HT-29 (cell line): ENCODE measurements at places on chromosomes 2 and 18.

DNA sequence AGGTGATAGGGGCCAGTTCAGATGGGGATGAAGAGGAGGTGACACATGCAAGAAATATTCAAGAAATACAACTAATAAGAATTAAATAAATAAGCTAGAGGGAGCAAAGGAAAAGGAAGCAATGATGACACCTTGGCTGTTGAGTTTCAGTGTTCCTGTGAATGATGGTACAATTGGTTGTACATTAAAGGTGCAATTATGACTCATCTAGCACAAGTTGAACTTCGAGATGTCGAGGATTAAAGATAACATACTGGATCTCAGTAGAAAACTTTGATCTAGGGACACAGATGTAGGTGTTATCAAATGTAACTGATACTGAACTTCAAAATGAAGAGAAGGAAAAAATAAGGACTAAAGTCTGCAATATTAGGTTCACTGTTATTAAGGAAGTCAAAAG is 760.6 kb upstream of the CHAC2 start:
- no peak for DNase-seq

GRCh38 chr18:67192535-67192934 is 324.0 kb downstream of the DSEL start:
- no peak for DNase-seq

- no peak for DNase-seq
Observed at GRCh38 chr2:34656632-34657031, 1057.5 kb upstream of the FAM98A start.

DNA sequence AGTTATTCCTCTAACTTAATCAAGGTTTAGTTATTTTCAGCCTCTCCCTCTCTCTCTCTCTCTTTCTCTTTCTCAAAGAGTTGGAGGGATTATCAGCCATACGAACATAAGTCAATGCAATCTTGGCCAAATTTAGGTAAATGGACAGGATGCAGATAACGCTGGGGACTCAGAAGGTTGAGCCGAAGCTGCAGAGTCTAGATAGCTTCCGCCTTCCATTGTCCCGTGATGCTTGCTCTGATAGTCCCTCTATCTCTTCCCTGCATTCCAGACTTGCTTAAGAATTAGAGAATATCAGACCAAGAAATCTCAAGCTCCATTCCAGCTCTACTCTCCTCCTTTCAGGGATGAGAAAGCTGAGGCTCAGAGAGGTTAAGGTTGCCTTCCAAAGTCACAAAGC is 502.8 kb upstream of the TNP1 start:
- DNase-seq: no peak

DNA sequence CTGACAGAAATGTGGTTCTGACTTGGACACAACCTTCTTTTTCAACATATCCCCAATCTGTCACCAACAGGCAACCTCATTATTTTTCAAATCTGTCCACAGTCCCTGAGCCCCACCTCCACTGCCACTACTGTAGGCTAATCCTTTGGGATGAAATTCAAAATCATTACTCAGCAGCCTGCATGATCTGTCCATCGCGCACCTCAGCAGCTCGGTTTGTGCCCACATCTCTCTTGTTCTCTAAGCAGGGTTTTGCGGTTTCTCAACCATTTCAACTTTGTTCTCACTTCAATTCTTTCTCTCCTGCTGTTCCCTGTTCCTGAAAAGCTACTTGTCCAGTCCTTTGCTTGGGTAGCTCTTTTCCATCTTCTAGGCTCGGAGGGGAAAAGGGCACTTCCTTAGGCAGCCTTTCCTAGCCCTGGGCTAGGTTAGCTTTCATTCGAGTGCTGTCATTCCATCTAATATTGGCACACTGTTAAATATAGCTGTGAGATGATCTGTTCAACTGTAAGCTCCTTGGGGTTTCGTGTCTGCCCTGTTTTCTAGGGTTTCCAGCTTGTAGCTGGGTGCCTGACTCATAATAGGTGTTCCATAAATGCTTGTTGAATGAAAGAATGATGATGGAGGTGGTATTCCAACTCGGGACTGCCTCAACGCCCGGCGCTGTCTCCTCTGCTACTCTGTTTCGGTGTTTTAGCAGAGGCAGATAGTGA is 653 bp upstream of the ANKAR start:
- DNase-seq: no peak

DNA sequence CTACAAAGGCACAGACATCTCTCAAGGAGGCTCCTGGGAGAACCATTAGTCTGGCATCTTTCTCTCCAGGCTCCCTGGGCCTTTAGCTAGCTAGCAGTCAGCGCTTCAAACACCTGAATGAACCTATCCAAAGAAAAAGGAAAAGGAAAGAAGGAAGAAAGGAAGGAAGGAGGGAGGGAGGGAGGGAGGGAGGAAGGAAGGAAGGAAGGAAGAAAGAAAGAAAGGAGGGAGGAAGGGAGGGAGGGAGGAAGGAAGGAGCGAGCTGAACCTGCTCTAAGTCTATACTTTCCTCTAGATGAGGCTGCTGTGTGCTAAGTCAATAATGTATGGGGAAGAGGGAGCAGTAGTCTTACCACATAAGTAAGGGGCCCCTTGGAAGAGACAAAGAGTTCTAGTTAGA is 5.1 kb upstream of the BCL11A start:
- DNase-seq: no peak

DNA sequence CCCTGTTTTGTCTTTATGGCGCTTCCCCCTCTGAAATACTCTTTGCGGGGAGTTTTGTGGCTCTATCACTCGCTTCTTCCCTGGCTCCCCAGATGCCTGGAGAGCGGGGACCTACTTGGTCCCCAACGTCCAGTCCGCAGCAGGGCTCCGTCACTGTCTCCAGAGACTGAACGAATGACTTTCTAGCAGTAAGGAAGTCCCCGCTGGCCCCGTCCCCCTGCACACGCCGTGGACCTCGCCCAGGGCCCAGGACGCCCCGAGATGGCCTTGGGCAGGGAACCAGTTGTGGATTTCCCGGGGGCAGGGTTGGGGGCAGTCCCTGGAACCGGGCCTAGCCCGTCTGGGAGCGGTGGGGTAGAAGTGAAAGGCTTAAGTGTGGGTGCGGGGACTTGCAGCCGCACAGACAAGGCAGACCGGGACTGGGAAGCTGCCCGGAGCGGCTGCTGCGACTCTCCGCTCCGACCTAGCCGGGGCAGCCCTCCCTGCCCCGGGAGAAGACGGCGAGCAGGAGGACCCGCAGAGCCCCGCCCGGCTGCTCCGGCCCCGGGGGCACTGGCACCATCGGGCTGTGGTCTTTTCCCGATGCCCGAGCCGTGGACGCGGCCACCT is 821 bp upstream of the EPHA4 start:
- DNase-seq: peak; percentile 33

- DNase-seq: peak; percentile 71
Observed at GRCh38 chr2:46657042-46657504, 177.7 kb downstream of the TMEM247 start.

- DNase-seq: no peak
Observed at GRCh38 chr2:72031346-72032110, 116.1 kb downstream of the CYP26B1 start.

DNA sequence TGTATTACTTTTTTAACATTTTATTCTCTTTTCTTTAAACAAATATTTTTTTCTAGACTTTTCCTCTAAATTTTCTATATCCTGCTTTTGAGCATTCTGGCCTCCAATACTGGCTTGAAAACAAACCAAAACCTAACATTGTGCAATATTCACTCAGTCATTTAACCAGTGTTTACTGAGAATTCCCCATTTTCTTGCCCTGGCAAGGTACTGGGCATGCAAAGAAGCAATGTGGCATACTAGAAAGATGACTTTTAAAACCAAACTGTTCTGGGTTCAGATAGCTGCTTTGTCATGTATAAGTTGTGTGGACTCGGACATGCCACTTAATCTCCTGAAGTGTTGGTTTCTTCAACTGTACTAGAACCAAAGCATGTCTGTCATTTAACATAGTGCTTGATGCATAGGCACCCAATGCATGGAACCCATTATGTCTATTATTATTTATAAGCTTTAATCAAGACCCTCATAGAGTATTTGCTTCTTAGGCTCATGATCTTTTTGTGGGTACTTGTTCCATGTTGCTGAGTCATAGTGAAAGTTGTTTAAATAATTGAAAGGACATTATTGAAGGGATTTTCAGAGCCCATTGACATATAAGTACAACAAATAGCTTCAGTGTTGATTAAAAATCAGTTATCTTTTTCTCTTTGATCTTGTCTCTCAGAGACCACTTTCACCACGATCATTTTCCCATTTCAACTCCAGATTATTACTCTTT is 185.4 kb upstream of the OSR1 start:
- no peak for DNase-seq

- DNase-seq: no peak
Observed at GRCh38 chr2:47564129-47564528, 161.2 kb downstream of the MSH2 start.

GRCh38 chr2:191845876-191846514 is 893 bp downstream of the CAVIN2 start:
- DNase-seq: no peak

- no peak for DNase-seq
Observed at GRCh38 chr18:24443870-24444269, 16.6 kb upstream of the HRH4 start.

- DNase-seq: no peak
Observed at GRCh38 chr2:8966123-8966908, 37.2 kb downstream of the MBOAT2 start.

- no peak for DNase-seq
Observed at GRCh38 chr2:134406736-134407135, 152.9 kb downstream of the MGAT5 start.

DNA sequence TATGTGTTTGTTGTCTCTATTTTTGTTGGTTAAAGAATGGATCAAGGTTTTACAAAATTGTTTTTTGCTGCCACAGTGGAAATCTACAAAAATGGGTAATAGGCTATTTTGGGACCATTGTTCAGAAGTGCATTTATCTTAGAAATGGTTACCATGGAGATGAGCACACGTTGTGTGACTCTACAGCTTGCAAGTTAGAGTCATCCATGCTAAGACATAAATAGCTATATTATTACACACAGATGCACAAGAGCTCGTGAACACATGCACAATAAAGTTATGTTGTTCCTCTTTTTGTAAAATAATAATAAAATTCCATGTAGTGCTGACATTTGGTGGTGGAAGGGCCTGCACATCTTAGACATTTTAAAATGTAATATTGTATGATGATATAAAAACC is 15.5 kb upstream of the DUSP19 start:
- no peak for DNase-seq

DNA sequence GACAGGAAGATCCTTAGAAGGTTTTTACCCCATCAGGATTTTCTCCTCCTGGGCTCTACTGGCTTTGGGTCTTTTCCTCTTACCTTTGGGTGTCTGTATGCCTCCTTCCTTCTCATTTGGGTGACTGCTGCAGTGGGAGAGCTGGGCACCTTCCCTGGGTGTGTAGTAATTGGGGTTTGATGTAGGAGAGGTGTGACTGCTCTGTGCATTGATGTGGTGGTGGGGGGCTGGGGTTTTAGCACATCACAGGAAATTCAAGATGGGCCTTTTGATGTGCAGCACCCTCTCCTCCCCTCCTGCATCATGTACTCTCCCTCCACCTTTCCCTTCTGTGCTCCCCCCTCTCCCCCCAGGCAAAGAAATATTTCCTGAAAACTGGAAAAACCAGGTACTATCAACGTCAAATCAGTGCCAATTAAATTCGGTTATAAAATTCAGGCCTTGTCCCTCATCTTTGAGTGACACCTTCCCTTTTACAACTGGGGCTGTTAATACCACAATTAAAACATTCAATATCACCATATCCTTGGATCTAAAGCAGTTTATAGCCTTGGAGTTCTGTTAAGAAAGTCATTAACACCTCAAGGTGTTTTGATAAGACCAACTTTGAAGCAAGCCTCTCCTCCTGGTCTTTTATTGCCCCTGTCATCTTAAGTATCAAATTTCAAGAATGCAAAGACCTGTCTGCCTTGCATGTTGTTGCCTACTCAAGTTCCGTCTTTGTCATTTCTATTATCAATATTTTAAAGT is 23.3 kb downstream of the EDAR start:
- no peak for DNase-seq

- DNase-seq: no peak
Observed at GRCh38 chr2:205908212-205909183, 177.5 kb downstream of the INO80D start.

GRCh38 chr2:60480089-60480773 is 73.2 kb downstream of the BCL11A start:
- peak; percentile 19 for DNase-seq

DNA sequence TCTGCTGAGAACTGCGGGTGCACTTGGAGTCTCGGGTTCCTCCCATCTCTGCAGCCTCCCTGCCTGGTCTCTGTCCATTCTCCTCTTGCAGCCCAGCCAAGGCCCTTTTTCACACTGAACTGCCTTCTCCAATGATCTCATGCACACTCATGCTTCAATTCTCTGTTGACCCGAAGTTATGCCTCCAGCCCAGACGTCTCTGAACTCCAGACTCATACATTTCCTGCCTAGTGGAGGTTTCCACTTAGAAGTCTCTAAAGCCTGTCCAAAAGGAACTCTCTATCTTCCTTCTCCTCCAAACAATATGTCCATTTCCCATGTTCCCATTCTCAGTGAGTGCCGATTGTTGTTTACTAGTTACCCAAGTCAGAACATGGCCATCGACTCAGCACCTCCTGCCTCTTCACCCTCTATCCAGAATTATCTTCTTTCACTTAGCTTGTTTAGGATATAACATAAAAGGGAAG is 155.2 kb downstream of the IRS1 start:
- DNase-seq: no peak

DNA sequence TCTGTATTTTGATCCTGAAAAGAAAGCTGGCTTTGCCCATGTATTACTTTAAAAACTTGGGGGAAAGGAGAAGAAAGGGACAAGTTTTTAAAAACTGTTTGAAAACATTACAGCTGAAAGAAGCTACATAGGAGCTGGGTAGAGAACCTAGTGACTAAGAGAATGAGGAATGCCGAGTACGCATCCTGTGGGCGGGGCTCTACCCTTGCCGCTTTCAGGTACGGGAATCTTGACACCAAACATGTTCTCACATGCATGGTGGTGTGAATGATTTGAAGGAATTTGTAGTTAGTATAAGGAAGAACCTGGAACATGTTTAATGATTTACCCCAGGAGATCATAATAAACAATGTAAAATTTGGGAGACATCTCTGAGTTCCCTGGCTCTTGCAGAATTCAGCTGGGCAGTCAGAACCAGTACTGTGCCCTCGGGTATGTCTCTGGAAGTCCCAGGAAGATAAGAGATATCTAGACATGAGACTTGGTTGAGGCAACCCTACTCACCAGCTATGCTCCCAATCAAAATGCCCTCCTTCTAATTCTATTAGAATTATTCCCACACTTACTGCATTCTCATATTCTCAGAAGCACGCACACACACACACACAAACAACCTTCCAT is 16.5 kb upstream of the TGFA start:
- peak; percentile 73 for DNase-seq

DNA sequence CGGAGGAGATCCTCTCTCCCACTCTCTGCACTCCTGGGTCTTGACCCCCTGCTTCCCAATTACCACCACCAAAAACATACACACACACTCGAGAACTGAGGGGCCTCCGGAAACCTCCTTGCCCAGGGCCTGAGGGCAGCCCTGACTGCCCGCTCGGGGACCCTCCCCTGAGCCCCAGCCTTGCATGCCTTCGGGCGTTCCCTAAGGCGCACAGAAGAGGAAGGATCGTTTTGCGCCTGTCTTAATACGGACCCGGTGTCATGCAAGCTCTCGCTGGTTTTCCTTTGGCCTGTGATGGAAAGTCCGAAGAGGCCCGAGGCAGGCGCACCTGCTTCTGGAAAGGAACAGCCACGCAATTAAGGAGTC is 19.8 kb downstream of the POU3F3 start:
- DNase-seq: no peak

GRCh38 chr2:120604767-120605166 is 130.9 kb upstream of the GLI2 start:
- no peak for DNase-seq
